Activated CD4-positive, alpha-beta T cell treated with anti-CD3 and anti-CD28 coated beads, Interleukin-2, Interleukin-6, amounts not matched to agents 100 ng/mL and 50 ng/mL, durations not matched to agents 16 hours and 8 hours (primary cell): ENCODE measurements at places on chromosomes 5 and 9.
A peak's percentile ranks its signal among the peaks of the same experiment; 100 is the strongest.

GRCh38 chr9:6330958-6331634, 2.9 kb downstream of the TPD52L3 start:
- no peak for DNase-seq

DNA sequence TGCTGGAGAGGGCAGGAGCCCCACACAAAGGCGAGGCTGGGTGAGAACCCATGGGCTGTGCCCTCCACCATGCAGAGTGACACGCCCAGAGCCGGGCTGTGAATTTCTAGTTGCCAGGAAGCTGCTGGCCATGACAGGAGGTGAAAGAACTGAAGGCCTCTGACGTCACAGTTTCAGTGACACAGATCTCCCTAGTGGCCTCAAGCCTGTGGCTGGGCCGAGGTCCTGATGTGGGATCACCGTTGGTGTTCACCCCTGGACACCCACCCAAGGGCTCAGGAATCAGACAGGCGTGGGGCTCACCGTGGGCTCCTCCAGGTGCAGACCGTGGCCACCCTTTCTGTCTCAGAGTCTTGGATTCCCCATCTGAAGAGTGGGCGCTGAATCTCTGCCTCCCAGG, 39.9 kb downstream of the MSX2 start:
- DNase-seq = no peak

DNA sequence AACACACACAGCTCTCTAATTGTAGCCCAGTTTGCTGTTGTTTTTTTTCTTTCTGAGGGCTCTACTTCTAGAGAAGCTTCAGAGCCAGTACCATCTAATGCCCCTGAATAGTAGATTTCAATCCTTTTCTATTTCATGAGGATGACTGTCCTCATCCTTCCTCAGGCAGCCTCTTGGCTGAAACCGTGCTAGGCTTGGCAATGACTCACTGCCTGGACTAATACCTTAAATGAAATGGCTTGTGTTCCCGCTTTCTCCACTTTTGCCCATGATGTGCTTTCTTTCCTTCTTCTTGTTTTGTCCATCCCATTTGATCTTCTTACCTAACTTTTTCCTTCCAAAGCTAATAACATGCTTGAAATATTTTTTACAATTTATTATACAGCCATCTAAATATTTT, 80.1 kb downstream of the ITGA1 start:
- no peak for DNase-seq

GRCh38 chr5:172878933-172879752, 45.1 kb downstream of the ERGIC1 start:
- no peak for DNase-seq

- no peak for DNase-seq
Observed at GRCh38 chr5:32027717-32028458, 146.2 kb downstream of the GOLPH3 start.

GRCh38 chr9:88605512-88606362, 70.8 kb downstream of the NXNL2 start:
- no peak for DNase-seq

DNA sequence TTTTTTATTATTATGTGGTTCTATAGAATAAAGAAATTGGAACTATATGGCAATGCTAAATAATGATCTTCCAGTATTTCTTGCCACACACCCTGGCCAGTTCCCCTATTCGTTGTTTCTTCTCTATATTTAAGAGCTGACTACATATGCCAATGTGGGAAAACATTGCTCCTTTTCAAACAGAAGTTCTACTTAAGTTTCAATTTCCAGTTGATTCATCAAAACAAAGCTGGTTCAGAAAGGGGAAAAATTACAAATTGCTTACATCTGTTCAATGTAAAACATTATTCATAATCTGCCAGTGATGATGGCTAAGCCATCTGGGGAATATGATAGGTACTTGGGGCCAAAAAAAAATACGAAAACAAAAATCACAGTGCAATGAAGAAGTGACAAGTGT, 76.9 kb downstream of the ST8SIA4 start:
- peak; percentile 41 for DNase-seq

DNA sequence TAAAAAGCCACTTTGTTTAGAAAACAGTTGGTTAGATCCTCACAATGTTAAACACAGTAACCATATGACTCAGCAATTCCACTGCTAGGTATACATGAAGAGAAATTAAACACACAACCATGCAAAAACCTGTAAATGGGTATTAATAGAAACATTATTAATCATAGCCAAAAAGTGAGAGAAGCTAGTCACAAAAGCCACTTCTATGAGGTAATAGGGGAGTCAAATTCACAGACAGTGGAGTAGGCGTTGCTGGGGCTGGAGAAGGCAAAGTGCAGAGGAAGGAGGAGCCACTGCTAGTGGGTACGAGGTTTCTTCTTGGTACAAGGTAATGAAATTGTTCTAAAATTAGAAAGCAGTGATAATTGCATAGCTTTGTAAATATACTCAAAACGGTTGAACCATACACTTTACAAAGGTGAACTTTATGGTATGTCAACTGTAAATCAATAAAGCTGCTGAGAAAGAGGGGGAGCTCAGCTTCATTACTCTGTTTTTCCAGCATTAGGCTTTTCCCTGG, 364.4 kb downstream of the GADD45G start:
- DNase-seq = peak; percentile 69

DNA sequence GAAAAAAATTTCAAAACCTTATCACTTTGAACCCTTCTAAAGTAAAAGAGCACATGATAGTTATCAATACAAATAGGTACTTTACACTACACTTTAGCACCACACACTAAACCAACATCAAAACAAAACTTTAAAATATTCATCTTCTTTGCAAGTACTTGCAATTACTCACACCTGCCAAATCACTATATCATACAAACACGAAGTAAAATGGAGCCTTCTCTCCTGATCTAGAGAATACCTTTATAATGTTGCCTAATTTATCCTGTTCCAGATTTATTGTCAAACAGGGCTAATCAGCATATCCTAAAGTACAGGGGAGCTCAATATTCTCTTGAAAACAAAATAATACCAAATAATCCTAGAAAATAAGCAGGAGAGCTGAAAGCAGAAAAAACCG, 3.0 kb downstream of the RNF145 start:
- no peak for DNase-seq

GRCh38 chr5:125317536-125317995, 571.1 kb upstream of the ZNF608 start:
- DNase-seq = no peak

DNA sequence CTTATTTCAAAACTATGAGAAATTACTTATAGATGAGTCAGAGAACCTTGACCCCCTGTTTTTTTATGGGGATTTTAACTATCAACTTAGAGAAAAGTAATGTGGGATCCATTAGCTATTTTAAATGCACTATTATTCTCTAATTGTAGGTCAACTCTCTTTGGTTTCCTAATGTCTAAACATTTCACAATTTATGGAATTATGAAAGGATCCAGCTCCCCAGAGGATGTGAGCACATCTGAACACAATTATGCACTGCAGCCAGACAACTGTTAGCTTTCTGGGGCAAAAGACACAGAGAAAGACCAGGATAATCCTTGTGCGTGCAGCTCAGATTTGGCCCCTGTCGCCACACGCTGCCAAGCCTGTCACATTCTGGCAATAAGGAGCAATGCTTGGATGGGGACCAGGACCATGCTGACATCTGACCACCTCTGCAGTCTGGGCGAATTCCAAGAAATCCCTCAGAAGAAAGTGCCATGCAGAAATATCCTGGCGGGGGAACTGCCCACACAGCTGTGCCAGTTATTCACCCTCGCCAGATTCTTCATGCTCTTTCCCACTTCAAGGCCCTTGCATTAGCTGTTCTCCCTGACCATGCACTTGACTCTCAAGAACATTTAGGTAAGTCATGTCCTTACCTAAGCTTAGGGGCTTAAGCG, 22.2 kb upstream of the CMBL start:
- no peak for DNase-seq

- DNase-seq = no peak
Observed at GRCh38 chr9:109315480-109316206, 5.2 kb downstream of the EPB41L4B start.

- no peak for DNase-seq
Observed at GRCh38 chr9:94779693-94780290, 53.3 kb downstream of the AOPEP start.

GRCh38 chr9:87350915-87351314, 146.8 kb upstream of the DAPK1 start:
- no peak for DNase-seq

GRCh38 chr5:34676416-34676815, 20.3 kb downstream of the RAI14 start:
- no peak for DNase-seq

GRCh38 chr5:94402096-94402495, 216.3 kb downstream of the KIAA0825 start:
- DNase-seq = no peak

DNA sequence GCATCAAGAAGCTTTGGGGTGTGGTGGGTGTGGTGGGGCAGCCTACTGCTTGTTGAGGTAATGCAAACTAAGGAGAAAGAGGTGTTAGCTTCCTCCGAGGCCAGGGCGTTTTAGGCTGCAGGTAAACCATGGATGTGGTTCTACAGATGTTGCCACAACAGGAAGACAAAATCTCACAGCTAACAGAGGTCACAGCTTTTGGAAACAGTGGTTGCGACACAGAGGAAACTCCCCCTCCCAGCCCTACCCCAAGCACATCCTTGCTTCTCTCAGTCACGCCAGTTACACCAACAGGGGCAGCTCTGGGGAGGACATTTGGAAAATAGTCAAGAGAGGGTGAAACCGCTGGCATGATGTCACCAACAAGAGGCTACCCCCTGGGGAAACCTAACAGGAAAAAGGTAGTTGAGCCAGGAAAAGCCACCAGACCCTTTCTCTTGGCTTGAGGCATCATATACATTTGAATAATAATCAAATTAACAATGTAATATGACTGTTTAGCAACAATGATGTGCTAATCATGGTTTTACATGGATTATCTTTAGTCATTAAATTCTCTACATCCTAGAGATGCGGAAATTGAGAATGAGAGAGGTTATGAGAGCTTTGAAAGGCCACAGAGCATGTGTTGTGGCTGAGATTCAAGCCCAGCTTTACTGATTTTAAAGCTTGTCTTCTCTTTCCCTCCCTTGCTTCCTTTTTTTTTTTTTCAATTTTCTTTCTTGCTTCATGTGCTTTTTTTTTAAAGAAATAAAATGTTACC, 82.2 kb upstream of the IL12B start:
- peak; percentile 89 for DNase-seq

DNA sequence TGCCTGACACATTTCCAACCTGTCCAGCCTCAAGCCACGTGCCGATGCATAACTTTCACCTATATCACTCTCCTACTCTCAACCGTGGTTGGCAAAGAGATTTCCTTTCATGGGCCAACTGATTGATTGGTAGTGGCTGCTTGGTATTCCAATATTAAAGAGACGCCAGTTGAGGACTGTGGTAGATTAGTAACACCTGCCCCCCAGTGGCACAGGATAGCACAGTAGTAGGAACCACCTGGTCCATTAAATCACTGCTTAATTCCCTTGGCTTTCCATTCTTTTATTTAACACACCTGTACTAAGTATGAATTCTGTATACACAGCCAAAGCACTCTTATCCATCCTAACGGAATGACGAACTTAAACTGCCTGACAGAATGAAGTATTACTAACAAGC, 19.1 kb upstream of the FOXB2 start:
- DNase-seq = no peak

- DNase-seq = peak; percentile 3
Observed at GRCh38 chr5:141780952-141781781, 97.0 kb downstream of the PCDH1 start.

- DNase-seq = peak; percentile 52
Observed at GRCh38 chr5:73448463-73449136, at the start of gene FOXD1. Gene FOXD1, minus strand, starts transcription at chr5:73448777. Its CDS starts 415 bp downstream, at chr5:73448362.

GRCh38 chr9:136235171-136235570, 10.4 kb downstream of the QSOX2 start:
- no peak for DNase-seq

- DNase-seq = no peak
Observed at GRCh38 chr5:132308701-132309100, 14.5 kb downstream of the SLC22A4 start.

DNA sequence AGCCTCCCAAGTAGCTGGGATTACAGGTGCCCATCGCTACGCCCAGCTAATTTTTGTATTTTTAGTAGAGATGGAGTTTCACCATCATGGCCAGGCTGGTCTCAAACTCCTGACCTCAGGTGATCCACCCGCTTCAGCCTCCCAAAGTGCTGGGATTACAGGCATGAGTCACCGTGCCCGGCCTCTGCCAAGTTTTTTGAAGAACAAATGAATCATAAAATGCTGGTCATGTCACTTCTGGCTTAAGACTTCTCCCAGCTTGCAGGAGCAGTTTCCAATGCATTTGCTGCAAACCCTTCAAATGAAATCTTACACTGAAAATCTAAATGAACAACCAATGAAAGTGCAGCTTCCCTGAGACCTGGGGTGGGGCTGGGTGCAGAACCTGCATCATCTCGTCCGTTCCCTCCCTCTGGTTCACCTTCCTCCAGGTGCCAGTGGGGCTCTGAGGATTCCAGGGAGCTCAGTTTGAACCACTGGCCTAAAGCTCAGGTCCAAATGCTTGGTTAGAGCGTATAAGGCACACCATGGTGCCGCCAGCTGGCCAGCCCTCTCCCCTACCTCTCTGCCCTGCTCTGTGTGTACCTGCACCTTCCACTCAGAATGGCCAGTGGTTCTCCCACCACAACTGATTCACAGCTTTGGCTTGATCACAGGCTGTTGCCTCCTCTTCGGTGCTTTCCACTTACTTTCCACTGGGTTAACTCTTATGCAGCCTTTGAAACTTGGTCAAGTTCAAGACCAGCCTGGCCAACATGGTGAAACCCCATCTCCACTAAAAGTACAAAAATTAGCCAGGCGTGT, 39.8 kb upstream of the FUBP3 start:
- no peak for DNase-seq

DNA sequence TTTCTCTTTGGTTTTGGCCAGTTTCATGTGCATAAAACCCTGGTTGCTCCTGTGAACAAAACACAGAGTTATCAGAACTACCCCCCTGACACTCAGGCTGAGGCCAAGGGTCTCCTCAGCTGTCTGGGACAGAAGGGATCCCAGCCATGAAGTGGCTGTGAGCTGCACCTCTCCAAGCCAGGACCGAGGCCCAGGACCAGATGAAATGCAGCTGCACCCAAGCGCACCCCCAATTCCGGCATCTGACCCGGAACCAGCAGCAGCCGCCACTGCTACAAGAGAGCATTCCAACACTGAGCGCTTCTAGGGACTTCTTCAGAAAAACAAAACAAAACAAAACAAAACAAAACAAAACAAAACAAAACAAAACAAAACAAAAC, 16.0 kb upstream of the SLC25A51 start:
- no peak for DNase-seq
